ENCODE measurements at places on chromosomes 3 and 15.

DNA sequence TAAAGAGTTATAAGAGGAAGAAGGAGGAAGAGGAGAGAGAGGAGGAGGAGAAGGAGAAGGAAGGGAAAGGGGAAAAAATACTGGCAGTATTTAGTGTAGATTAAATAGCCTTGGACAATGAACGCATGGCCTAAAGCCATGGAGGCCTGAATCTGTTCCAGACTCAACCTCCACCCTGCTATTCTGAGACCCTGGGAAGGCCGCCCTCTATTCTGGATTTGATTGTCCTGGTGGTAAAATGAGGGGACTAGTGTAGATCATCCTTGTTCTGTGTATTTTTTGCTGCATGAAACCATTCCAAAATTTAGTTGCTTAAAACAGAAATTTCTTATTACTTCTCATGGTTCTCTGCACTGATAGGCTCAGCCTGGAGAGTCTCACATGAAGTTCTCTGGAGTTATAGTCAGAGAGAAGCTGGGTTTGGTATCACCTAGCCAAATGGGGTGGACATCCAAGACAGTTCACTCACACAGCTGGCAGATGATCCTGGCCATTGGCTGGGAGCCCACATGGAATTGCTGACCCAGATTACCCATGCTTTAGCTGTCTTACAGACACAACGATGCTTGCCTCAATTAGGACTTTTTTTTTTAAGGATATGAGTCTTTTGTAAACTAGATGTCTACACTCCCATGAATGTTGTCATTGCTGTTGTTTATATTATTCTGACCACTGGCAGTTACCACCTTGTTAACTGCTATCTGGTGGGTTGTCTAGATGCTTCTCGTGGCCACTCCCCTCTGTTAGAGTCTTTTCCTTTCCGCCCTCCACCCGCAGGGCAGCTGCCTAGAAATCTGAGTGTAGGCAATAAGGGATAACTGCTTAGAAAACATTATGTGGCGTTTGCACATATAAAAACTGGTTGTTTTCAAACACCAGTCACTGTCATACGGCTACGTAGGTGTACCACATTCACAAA lies 149.9 kb downstream of the SST start:
- no peak for DNase-seq

GRCh38 chr3:108662142-108662738 lies 72.7 kb downstream of the DZIP3 start:
- DNase-seq: peak; percentile 20

GRCh38 chr15:77033417-77033728 lies 37.5 kb downstream of the TSPAN3 start:
- DNase-seq: no peak

GRCh38 chr3:70011582-70011981 lies 12.0 kb downstream of the SAMMSON start:
- no peak for DNase-seq

GRCh38 chr3:66572938-66573710 lies 72.3 kb upstream of the LRIG1 start:
- DNase-seq: no peak

DNA sequence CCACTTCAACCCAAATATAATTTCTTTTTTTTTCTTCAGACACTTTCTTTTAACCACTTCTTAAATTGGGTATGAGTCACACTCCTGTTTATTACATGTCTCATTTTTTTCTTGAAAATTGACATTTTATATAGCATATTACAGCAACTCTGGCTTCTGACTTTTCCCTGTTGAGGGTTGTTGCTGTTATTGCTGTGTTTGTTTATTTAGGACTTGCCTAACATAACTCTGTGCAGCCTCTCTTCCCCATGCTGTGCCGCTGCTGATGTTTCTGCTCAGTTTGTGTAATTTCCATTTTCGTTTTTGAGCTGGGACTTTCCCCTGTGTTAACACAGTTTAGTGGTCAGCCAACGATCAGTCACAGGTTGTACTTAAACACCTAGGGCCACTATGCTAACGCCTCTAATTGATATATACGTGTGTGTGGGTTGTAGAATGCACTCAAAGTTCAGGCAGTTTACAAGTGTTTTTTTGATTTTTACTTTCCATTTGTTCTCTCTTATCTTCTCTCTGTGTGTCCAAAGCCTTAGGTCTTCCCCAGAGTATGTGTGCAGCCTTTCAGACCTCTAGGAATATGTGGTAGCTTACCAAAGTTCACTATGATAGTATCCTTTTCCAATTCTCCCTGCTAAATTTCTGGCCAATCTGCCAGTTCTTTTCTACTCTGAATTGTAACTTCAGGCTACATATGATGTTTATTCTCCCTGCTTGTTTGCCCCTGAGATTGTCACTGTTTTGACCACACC lies 337.2 kb downstream of the ZBTB20 start:
- DNase-seq: no peak

GRCh38 chr15:79184465-79184892 lies 93.9 kb upstream of the RASGRF1 start:
- peak; percentile 51 for DNase-seq

GRCh38 chr3:5022966-5023776 lies 43.9 kb downstream of the BHLHE40 start:
- DNase-seq: no peak

GRCh38 chr15:100109486-100110035 lies 232.2 kb downstream of the ADAMTS17 start:
- DNase-seq: no peak

GRCh38 chr15:78992416-78993256 lies 47.8 kb upstream of the CTSH start:
- no peak for DNase-seq

- no peak for DNase-seq
Observed at GRCh38 chr3:145133281-145133680, 1027.7 kb downstream of the PLOD2 start.

DNA sequence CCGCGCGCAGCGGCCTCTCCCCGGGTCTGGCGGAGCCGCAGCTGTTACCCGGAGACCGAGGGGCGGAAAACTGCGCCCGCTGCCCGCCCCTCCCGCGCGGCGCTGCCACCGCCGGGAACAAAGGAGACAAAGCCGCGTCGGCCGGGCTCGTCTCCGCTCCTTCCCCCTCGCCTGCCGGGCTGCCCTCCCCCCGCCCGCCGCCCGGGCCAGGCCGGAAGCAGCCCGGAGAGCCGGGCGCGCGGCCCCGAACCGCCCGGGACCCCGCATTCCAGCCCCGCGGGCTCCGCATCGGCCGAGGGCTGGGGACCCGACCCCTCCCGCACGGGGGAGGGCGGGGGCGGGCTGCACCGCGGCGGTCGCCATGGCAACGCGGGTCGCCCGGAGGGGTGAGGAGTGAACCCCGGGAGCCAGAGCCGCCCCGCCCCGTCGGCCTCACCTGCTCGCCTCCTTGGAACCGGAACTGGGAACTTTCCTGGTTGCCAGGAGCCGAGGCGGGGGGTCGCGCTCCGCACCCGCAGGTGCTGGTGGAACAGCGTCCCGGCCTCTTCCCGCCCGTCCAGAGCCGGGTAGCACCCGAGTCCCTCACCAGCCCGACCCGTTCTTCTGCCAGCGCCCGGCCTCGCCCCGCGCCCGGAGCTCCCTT lies 448 bp downstream of the PLXNB1 start:
- DNase-seq: peak; percentile 79

GRCh38 chr3:44478606-44479094 lies 1.2 kb upstream of the ZNF445 start:
- DNase-seq: no peak

DNA sequence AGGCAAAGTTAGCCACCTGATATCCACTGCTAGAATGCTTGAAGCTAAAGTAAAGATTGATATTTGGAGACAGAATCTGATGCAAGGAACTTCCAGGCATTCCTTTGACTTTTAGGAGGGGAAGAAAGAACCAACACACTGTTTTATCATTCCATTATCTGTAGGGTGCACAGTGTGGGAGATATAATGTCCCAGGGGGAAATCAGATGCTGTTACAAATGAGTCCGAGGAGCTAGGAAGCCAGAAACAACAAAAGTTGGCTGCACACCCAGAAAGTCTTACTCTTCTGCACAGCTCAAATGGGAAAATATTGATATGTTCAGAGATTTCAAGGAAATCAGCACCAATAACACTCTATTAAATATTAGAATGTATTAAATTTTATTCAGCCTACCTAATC lies 113.6 kb upstream of the ROBO1 start:
- DNase-seq: no peak

- no peak for DNase-seq
Observed at GRCh38 chr3:8743911-8744310, 10.3 kb downstream of the CAV3 start.

Measured in D721Med (cell line).